K562 (cell line): ENCODE measurements at places on chromosomes 2 and 18.

GRCh38 chr2:159229476-159230144 is 56.9 kb downstream of the WDSUB1 start:
- no peak for DNase-seq

GRCh38 chr2:101405351-101405899 is 18.1 kb upstream of the CREG2 start:
- DNase-seq = no peak

GRCh38 chr18:27235218-27235870 is 50.2 kb upstream of the CHST9 start:
- no peak for DNase-seq

DNA sequence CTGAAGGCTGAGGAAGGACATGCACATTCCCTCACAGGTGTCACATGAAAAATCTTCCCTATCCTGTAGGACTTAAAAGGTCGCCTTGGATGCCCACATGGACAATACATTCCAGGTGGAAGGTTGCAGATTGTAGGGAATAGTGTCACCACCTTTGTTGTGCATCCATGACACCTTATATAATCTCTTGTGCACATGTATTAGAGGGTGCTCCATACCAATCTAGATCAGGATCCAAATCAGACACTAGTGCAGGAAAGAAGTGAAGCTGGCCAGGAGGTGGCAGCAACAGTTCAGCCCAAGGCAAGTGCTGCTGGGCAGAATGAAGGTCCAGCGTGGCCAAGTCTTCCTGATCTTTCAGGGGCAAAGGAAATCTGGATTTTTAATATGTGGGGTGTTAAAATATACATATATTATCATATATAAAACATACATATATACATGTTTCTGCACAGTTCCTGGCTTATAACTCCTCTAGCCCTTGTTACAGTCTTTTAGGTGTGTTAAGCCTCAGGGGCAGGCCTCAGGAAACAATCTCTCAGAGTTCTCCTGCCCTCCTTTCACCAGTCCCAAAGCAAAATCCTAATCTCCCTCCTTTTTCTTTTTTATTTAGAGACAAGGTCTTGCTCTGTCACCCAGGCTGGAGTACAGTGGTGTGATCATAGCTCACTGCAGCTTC is 16.6 kb downstream of the NIF3L1 start:
- DNase-seq = peak; percentile 41

DNA sequence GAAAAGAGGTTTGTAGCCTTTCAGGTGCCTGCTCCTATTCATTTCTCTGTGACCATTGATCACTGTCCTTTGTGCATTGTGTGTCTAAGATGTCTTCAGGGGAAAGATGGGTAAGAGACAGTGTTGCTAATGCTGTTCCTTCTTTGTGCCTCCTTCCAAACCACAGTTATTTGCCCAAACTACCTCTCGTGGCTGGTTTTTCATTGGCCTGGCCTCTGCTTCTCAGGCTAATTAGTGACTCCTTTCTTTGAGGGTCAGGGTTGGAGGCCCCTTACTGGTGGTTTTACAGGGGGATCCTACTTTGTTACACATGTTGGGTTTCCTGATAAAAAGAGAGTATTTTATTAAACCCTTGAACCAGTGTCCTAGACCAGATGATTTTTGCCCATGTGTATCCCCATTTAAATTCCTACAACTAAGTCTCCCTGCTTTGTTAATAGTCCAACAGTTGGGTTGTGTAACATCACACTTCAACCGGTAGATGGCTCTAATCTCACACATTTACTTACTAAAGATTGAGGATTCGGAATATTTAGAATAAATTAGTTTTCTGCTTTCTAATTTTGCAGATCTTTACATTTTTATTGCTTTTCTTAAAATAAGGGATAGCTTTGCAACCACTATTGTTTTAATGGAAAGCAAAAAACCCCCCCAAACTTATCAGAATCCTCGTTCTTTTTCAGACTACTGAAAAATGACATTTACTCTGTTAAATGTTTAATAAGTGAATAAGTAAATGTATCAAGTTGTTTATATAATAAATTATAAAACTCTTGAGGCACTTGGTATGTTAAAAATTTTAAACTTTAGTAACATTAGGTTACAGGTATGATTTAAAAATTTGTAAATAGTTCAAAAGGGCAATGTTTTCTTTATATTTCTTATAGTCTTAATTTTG is 2.4 kb downstream of the MARS2 start:
- no peak for DNase-seq

DNA sequence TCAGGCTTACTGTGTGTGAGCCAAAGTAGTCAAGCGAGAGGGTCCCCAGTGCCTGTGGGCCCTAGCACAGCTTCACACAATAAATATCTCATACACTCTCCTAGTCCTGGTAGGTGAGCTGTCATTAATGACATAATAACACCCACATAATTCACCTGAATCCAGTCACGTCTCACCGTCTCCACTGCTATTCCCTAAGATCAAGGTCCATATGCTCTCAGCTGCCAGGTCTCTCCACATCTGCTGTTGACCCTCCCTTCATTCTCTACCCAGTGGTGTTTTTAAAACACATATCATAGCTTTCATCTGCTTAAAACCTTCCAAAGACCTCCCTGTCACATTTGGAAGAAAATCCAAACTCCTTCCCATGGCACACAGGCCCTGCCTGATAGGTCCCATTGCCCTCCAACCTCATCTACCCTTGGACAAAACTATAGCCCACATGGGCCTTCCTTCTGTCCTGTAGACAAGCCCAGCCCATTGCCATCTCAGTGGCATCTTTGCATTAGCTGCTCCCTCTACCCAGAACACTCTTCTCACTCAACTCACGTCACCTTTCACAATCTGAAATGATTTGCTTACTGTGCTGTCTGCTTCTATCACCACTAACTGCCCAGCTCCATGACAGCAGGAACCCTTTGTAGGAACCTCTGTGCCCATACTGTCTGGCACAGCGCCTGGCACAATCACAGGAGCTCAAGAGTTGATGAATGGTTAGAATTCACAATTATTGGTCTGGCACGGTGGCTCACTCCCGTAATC is 7.5 kb downstream of the KCNG3 start:
- DNase-seq = no peak

GRCh38 chr2:55999231-55999630 is 75.6 kb upstream of the EFEMP1 start:
- DNase-seq = no peak

DNA sequence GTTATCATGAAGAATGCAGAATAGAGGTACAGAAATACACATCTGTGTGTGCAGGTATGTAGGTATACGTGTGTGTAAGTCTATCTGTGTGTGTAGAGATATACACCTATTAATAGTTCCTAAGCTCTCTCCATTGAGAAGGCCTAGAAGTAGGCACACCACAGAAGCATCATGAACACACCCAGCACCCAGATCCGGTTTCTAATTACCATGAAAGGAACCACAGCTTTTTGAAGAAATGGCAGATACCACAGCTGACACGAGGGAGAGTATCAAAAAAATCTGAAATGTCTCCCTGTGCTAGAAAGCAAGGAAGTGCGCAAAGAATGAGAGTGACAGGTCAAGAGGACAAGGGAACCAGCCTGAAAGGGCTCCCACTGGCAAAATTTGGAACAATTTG is 27.7 kb upstream of the AP1S3 start:
- DNase-seq = no peak

- no peak for DNase-seq
These were observed 103.0 kb downstream of the EHBP1 start for GRCh38 chr2:62808554-62808953.

DNA sequence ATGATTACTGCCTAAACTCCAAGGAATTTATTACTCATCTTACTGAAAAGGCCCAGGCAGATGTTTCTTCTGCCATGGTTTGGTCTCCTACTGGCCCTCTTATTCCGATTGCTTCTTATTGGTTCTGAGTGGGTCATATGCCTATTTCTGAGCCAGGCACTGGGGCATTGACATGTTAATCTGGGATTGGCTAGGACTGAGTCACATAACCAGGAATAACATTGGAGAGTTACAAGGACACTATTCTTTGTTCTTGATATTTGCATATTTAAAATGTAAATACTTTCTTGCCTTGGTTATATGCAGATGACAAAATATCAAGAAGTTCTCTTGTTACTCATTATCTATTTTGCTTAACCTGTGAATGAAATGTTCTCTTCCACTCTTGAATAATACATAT is 534.4 kb upstream of the SLC39A10 start:
- DNase-seq = no peak

- no peak for DNase-seq
These were observed 92.9 kb downstream of the TWIST2 start for GRCh38 chr2:238940806-238941205.

- DNase-seq = no peak
These were observed 115.3 kb downstream of the METTL8 start for GRCh38 chr2:171318463-171318934.

GRCh38 chr2:56207760-56208159 is 24.0 kb downstream of the CCDC85A start:
- DNase-seq = no peak

- DNase-seq = no peak
These were observed 961 bp downstream of the GPR55 start for GRCh38 chr2:230924092-230924469.

DNA sequence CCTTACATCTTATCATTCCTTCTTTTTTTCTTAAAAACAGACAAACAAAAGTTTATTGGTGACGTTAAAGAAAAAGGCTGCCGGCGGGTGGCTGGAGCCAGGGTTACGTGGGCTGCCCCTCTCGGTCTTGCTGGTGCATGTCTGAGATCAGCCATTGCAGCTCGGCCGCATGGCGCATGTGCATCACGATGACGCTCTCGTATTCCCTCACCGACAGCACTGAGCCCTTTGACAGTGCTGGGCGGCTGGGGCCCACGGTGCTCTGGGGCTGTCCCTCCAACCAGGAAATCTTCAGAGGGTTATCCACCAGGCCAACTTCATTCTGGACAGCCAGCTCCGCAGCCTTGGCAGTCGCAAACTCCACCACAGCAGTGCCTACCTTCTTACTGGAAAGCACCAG is 1081.8 kb upstream of the TMEFF2 start:
- DNase-seq = no peak

- no peak for DNase-seq
These were observed 185.2 kb downstream of the SLC4A3 start for GRCh38 chr2:219812672-219813071.

- DNase-seq = no peak
These were observed 151.3 kb downstream of the UBR3 start for GRCh38 chr2:169978402-169979017.

DNA sequence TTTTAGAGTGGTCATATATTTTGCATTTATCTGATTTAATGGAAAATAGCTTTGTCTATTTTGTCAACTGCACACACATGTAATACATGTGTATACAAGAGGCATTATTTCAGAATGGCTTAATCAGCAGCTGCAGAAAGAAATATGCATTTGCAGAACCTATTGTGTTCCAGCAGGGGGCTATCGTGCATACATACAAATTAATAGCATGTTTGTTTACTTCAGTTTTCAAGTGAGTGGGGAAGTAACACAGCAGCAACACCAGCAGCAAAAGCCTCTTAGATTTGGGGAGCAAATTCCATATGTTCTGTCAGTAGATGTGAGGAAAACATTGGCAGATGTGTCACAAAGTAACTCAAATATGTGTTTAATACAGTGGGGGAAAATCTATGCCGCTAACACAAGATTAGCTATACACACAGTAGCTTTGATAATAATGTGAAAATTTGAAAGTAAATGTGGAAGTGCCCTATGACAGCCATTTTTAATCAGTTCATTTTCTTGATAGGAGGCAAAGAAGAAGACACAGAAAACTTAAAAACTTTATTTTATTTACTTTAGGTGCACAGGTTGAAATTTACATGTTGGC is 218.1 kb downstream of the WDR7 start:
- DNase-seq = peak; percentile 4

- no peak for DNase-seq
These were observed 217.0 kb downstream of the CD226 start for GRCh38 chr18:69730664-69731063.

DNA sequence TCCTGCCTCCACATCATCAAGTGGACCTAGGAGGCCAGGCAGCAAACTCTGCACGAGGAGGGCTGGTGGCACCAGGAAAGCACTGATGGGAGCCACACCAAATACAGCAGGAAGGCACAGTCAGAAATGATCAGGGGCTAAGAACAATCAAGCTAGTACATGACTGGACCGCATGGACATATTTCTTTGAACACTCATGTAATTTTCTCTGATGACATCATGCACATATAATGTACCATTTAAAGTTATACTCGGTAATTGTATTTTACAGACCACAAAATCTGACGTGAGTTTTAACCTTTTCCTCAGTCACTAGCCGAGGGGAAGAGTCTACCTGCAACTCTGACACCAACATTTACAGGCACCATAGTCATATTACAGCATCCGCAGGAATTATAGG is 76.7 kb downstream of the XDH start:
- DNase-seq = no peak

GRCh38 chr2:203238292-203238703 is 520 bp upstream of the CYP20A1 start:
- DNase-seq = no peak

- no peak for DNase-seq
These were observed 112.6 kb downstream of the CABLES1 start for GRCh38 chr18:23247896-23248295.

GRCh38 chr2:39145906-39146421 is 25.1 kb upstream of the SOS1 start:
- DNase-seq = no peak

DNA sequence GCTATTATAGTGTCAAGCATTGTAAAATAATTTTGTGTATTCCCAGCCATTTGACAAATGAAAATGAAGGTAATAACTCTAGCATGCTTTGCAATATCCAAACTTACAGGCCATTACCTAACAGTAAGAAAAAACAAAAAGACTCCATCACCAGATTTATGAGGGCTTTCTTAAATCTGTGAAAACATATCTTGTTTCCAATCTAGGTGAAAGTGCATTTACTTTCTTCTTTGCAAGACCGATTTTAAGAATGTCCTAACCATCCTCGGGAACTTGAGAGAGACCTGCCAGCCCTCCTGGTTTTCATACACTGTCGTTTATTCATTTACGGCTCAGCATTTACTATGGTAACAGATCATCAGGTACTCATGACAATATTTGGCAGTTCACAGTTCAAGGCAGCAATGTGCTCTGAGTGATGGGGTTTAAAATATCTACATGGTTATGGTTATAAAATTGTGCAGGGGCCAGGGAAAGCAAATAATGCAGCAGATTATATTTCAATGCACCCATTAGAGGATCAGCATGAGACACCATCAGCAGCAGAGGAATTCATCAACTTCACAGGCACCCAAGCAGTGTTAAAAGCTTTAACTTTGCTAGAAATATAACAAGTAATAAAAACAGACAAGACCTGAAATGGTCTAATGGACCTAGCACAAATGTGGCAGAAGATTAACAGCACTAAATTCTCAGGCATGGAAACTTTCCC is 34.4 kb upstream of the PARD3B start:
- DNase-seq = no peak

DNA sequence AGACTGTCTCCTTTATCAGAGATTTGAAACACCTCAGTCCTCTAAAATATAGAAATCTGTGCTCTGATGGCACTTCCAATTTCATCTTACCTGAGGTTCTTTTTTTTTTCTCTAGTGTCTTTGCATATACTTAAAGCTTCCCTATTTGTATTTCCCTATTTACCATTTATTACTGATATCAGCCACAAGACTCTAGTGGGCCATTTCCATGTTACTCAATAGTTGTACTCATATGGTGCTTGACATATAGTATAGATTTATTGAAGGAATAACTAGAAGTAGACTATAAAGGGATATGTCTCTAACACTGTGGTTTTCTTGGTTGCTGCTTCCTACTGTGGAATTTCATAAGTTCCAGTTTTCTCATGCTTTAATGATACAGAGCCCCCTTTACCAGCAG is 3.0 kb downstream of the RBM45 start:
- DNase-seq = no peak

- no peak for DNase-seq
These were observed 20.3 kb downstream of the MYO1B start for GRCh38 chr2:191265311-191266170.
